ENCODE measurements at places on chromosomes 13 and 19.

GRCh38 chr13:29902632-29903305 is 52.4 kb upstream of the UBL3 start:
- DNase-seq: no peak

DNA sequence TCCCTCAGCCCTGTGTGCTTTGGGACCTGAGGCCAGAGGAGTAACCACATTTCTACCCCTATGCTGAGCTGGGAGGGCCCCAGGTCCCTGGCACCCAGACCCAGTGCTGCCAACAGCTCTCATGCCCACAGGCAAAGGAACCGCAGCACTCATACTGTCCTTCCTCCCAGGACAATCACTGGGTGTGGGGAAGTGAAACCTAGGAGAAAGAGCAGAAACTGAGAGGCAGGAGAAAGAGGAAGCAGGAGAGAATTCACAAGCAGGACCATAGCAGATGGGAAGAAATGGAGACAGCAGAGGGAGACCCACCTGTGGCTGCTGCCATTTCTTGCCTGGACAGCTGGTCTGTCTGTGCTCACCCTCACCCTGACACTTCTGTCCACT is 18.9 kb downstream of the CCDC97 start:
- DNase-seq: no peak

DNA sequence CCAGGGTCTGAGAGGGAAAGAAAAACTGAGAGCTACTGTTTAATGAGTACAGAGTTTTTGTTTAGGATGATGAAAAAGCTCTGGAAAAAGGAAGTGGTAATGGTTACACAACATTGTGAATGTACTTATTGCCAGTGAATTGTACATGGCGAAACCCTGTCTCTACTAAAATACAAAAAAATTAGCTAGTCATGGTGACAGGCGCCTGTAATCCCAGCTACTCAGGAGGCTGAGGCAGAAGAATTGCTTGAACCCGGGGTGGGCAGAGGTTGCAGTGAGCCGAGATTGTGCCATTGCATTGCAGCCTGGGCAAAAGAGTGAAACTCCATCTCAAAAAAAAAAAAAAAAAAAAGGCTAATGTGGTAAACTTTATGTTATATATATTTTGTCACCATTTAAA is 96.3 kb downstream of the VWA8 start:
- DNase-seq: no peak

DNA sequence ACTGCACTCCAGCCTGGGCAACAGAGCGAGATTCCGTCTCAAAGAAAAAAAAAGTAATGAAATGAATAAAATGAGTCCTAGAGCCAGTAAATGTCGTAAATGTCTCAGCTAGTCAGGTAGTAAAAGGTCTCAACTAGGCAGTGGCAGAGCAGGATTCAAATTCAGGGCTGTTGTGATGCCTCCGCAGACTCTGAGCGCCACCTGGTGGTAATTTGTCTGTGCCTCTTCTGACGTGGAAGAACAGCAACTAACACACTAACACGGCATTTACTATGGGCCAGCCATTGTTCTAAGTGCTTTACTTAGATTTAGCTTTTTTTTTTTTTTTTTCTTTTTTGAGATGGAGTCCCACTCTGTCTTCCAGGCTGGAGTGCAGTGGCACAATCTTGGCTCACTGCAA is 30.2 kb downstream of the CYP2F1 start:
- peak; percentile 86 for DNase-seq

DNA sequence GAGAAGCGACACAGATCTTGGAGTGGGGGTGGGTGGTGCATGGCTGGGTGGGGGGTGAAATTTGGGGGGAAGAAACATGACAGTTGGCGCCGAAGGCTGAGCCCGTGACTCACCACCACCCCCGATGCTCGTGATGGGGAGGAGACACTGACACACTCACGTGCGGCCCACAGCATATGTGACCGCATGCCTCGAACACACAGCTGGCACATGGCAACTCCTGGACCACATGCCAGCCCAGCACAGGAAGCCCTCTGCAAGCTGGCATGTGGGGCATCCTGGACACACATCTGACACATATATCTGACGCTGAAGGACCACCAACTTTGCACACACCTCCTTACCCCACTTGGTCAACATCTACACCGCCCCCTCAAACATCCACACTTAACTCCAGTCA is 1.2 kb upstream of the GRIK5 start:
- DNase-seq: no peak

GRCh38 chr13:48504606-48505005 is 28.3 kb downstream of the RCBTB2 start:
- no peak for DNase-seq

GRCh38 chr19:33399081-33399744 is 25.7 kb downstream of the CEBPG start:
- no peak for DNase-seq

DNA sequence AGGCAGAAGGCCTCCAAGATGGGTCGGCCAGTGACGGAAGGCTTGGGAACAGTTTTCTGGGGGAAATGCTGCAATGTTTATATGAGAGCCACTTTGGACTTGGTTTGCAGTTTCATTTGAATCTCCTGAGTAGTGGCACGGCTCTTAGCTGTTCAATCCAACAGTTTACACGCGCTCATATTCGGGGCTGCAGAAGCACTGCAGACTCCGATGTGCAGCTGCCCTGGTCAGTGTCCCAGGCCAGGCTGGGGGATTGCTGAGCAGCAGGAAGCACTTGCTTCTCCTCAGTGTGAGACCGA is 31.7 kb downstream of the CEBPG start:
- DNase-seq: no peak

- peak; percentile 38 for DNase-seq
Observed at GRCh38 chr19:17846146-17846545, 1.6 kb downstream of the JAK3 start.

DNA sequence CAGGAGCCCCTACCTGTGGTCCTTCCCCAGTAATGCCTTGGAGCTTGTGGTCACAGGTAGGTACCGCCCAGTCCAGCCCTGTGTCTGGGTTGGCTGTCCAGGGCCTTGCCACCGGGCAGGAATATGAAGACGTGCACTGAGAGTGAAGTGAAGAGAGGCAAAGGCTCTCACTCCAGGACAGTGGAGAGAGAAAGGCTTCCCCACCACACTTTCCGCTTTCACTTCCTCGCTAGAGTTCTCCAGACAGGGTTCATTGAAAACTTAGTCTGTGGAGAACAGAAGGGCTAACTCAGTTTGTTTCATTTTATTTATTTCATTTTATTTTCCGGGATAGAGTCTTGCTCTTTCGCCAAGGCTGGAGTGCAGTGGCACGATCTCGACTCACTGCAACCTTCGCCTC is 14.2 kb downstream of the FCAR start:
- no peak for DNase-seq

DNA sequence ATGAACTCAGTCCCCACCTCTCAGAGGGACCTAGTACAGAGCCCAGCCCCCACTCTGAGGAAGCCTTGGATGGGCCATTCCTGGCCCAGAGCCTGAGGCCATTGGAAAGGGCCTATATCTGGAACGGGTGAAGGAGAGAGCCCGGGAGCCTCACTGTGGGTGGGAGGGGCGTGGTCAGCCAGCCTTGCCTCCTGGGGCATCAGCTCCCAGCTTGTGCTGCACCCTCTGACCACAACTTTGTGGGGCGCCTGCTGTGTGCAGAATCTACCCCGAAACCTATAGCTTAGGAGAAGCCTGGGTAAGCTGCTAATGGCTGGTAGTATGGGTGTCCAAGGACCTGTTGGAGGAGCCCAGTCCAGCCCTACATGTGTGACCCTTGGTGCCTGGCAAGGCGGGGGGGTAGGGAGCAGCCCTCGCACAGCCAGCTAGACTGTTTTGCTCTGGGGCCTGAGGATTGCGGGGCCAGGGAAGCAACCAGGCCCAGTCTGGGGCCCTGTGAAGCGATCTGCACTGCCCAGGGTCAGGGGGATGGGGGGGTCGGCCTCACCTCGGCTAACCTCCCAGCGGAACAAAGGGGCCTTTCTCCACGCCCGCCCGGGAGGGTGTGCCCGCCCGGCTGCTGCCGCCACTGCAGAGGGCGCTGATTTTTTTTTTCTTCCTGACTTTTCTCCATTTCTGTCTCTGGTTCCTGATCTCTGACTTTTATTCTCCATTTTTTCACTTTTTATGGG is 42.3 kb downstream of the LYL1 start:
- no peak for DNase-seq

DNA sequence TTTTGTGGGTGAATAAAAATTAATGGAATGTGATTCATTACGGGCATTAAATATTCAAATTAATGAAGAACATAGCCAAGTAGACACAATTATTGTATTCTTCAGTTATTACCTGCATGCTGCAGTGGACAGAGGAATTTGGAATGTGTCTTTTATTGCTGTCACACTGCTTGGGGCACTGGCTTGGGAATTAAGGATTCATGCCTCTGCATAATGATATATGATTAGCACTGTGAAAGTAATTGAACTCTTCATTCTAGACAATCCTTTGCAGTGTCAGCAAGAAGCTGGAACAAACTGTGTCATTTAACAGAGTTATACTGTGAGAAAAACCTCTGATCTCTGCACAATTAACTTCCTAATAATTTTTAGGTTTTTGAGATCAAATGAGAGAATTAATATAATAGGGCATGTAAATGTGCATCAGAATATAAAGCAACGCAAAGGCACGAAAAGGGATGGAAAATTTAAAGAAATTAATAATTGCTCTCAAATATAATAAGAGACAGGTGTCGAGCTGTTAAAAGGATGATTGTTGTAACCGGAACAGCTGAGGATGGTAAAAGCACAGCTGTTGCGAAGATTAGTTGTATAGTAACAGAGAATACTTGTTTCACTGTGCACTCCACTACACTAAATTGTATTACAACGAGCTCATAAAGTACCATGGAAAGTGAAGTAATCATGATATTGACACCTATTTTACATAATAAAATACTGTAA is 235.1 kb upstream of the MIR17HG start:
- no peak for DNase-seq

- no peak for DNase-seq
Observed at GRCh38 chr13:99955747-99956472, 15.7 kb downstream of the ZIC5 start.

DNA sequence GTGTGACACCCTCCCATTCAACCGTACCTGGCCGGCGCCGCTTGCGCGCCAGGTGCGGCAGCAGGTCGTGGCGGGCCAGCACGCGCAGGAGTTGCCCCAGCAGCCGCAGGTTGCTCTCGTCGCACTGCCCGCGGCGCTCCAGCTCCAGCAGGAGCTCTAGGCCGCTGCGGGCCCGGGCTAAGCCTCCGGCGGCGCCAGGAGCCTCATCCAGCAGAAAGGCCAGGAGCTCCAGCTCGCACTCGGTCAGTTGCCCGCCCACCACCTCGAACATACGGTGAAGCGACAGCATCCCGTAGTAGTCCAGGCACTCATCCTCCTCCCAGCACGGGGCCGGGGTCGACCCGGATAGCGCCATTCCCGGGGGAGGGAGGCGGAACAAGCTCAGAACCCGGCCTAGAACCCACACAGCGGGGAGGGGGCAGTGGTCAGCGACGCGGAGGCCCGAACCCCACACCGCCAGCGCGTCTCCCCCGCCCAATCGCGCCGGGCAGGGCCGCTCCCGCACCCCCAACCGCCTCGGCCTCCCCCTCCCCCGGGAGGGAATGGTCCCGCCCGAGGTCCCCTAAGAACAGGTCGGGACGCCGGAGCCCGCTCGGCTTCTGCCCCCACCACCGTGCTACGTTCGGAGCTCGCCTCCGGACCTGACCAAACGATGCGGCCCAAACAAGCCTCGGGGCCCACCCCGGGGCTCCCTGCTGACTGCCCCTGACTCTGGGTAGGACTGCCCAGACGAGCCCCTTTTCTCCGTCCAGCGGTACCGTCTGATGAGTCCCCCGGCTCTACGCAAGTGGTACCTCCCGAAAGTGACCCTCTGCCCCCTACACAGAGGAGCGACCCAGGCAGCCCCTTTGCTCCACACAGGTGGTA is 591 bp downstream of the DEDD2 start:
- DNase-seq: peak; percentile 26

- DNase-seq: no peak
Observed at GRCh38 chr19:41811036-41811435, 14.6 kb downstream of the CEACAM3 start.

DNA sequence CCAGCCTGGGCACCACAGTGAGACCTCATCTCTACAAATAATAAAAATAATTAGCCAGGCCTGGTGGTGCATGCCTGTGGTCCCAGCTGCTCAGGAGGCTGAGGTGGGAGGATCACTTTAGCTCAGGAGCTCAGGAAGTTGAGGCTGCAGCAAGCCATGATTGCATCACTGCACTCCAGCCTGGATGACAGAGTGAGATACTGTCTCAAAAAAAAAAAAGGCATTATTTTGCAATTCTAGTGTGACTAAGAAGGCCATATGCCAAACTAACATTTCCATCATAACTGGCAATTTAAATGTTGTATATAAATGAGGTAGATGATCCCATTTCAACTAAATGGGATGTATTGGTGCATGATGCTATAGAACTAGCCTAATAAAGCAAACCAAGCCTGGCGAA is 632.8 kb upstream of the KLF12 start:
- no peak for DNase-seq

DNA sequence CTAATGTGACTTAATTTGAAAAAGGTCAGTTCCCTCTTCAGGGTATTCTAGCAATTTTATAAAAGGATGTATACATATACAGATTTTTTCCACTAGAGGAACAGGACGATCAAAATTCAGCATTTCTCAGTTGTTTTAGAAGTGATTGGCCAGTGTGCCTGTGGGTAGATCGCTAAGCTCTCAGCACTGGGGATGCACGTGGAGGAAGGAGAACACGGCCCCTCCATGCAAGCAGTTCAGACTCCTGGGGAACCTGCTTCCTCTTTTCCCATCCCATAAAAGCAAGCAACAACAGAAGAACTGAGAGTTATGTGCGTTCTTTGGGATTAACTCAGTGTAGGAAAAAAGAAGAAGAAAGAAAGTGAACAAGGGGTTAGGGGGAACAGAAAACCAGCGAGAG is 328.8 kb downstream of the FOXO1 start:
- DNase-seq: no peak

DNA sequence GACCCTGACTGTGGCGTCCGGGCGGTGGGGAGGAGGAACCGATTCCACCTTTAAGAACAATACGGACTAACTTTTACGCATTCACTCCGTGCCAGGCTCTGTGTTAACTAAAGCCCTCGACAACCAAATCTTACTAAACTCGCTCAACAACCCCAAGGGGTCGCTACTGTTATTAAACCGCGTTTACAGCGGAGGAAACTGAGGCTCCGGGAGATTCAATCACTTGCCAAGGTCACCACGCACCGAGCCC is 1.2 kb downstream of the SAMD1 start:
- no peak for DNase-seq

GRCh38 chr13:66214467-66214866 is 1015.7 kb downstream of the PCDH9 start:
- DNase-seq: no peak
